SW 1271 (cell line): ENCODE measurements at places on chromosomes 7 and 10.

DNA sequence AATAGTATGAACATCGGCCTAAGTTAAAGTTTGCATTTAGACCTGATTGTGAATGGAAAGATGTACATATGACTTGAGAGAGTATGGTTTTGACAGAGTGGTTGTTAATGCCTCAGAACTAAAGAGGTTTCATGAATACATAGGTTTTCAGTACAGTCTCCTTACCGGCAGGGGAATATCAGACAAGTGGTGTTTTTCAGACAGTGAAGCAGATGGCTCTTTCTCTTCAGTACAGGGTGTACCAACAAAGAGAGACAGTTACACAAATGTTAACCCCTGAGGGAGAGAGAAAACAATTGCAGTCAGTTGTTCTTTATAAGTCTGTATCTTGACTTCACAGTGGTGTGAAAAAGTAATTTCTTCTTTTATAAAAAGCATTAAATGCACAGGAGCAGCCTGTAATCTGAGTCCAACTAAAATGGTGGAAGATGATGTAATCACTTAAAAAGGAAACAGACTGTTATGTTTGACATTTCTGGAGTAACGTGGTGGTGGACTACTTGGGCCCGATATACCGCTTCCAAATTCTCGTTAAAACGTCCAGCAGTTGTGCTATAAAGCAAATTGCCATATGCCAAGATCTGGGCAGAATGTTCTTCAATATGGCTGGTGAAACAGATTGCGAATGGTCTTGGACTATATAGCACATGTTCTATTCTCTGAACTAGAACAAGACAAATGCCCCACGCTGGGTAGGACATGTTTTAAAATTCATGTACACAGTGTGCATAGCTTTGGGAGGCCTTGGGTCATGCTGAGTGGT is 69.2 kb downstream of the SDK1 start:
- DNase-seq: no peak

DNA sequence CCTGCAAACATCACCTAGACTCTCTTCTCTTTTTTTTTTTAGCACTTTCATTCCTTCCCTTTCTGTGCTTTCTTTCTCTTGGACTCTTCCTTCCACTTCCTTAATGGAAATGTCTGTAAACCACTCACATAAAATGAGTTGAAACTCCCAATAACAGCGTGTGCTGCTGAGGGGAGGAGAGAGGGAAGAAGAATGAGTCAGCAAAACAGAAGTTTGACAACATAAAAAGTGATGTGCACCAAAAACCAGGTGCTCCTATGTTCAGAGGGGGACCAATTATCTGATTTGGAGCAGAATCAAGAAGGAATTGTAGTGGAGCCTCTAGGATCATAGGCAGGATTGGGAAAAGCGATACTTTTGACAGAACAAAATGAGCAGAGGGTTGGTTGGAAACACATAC is 712.1 kb upstream of the IGFBP3 start:
- DNase-seq: no peak

GRCh38 chr10:91289305-91289704 is 68.8 kb downstream of the PCGF5 start:
- no peak for DNase-seq

DNA sequence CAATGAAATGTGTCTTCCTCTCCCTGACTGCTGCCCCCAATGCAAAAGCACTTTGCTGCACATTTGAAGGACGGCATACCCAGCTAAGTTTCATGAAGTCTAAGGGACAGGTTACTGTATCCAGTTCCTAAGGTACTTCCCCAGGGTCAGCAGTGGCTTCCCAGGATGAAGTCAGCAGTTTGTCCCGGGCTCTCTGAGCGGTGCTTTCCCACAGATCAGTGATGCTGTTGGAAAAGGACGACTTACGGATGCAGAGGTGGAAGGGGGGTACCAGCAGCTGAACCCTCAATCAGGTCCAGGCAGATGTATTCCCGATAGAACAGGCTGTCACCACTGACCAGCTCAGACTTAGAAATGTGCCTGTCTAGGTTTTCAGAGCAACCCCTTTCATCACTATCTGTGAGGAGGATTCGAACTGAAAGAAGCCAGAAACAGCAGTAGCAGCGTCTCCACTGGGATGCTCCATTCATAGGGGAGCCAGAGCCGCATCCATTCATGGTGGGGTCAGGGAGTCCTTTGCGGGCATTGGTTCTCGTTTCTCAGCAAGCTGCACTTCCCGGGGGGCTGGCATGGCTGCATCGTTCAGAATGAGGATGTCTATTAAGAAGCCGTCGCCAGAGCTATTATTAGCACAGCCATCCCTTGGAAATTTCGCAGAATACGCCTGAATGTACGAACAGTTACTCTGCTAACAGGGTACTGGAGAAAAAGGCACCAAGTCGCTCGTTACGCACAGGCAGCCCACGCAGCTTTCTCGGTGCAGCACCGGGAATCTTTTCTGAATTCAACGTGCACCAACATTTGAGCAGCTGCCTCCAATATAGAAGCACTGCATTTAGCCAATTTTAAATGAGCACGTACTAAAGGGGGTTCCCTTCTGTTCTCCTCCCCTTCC is 303.7 kb downstream of the PRPF18 start:
- no peak for DNase-seq
